Fibroblast of skin of left quadriceps (primary cell): ENCODE measurements at places on chromosomes 2 and 18.

- no peak for DNase-seq
Observed at GRCh38 chr2:78024996-78025395, 502.8 kb upstream of the LRRTM4 start.

DNA sequence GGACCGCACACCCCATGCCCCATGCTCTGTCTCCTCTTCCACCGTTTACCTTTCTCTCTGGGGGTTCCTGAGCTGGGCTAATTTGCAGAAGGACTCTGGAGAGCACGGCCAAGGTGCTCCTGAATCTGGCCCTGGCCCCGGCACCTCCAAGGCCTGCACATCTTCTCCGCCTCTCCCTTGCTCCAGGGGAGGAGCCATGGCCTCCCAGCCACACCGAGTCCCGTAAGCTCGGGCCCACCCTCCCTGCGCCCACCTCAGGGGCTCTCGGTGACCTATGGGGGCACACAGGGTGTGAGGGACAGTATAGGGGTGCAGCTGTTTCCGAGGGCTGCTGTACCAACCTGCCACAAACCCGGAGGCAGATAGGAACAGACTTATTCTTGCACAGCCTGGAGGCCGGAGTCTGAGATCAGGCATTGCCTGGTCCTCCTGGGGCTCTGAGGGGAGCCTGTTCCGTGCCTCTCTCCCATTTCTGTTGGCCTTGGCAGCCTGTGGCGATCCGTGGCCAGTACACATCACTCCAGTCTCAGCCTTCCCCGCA is 127.3 kb upstream of the GPC1 start:
- no peak for DNase-seq

- DNase-seq = peak; percentile 27
Observed at GRCh38 chr18:64693766-64694165, 544.9 kb upstream of the LINC00305 start.

GRCh38 chr2:167697948-167698347 is 549.4 kb downstream of the STK39 start:
- no peak for DNase-seq
